ENCODE measurements at places on chromosomes 1 and 21.

DNA sequence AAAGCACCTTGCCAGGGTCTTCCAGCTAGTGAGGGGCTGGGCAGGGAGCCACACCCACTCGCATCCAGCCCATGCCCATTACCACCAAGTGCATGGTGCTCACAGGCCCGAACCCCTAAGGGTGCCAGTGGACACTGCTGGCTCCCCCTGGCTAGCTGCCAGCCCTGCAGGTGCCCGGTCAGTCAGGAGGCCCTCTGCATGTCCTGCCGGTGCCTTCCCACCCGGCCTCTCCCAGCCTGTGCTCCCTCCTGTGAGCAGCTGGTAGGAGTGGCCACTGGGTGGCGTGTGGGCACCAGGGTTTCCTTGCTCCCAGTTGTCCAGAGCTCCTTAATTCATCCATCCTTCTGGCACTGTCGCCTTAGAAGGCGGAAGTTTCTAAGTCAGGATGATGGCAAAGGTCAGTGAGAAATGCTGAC lies 33.4 kb downstream of the QSOX1 start:
- DNase-seq = peak; percentile 43

DNA sequence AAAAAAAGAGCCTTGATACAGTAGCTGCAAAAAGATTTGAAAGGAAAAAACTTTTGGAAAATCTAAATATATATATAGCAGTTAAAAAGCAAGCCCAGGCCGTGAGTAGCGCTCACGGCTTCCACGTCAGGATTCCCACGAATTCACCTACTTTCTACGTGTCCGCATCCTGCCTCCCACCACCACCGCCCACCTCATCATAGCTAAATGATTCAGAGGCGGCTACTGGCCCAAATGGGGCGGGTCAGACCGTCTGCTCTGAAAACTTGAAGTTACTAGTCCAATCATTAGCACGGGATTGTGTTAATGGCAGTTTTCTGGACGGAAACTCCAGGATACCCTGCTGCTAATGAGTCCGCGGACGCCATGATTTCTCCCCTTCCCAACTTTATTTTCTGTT lies 1.3 kb upstream of the CCSAP start:
- no peak for DNase-seq

DNA sequence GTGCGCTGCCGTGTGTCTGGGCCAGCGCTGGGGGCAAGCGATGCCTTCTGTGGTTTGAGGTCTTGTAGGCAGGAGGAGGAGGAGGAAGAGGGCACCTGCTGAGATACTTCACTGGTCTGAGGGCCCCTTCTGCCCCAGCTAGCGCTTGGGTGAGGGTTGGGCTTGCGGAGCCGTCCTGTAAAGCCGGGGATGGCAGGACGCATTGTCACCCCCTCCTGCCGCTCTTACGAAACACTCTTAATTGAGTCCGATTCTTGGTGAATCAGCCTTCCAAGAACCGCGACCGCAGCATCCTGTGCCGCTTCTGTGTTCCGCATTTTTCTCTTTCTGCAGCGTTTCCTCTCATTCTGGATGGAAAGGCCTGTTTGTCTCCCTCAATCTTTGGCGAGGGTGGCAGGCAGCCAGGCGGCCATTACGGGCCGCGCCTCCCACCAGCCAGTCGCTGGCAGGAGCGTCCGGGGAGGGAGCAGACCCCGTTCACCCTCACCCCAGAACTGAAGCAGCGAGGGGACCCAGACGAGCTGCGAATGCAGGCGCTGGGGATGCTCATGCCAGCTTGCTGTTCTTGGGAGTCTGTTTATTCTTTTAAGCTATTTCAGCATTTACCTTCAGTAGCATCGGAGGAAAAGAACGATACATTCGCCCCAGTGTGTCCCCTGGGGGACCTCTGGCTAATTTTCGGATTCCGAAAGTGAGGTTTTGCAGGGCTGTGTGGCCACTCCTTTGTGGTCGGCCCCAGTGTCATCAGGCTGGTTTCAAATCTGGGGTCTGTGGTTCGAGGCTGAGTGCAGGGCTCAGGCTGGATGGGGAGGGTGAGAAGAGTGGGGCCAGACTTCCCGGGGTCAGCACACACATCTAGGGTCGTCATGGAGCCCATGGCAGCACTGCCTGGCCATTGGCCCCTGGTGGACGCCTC lies 62.7 kb downstream of the SKI start:
- DNase-seq = peak; percentile 14

- DNase-seq = no peak
These were observed 11.2 kb downstream of the EXTL1 start for GRCh38 chr1:26032656-26033357.

DNA sequence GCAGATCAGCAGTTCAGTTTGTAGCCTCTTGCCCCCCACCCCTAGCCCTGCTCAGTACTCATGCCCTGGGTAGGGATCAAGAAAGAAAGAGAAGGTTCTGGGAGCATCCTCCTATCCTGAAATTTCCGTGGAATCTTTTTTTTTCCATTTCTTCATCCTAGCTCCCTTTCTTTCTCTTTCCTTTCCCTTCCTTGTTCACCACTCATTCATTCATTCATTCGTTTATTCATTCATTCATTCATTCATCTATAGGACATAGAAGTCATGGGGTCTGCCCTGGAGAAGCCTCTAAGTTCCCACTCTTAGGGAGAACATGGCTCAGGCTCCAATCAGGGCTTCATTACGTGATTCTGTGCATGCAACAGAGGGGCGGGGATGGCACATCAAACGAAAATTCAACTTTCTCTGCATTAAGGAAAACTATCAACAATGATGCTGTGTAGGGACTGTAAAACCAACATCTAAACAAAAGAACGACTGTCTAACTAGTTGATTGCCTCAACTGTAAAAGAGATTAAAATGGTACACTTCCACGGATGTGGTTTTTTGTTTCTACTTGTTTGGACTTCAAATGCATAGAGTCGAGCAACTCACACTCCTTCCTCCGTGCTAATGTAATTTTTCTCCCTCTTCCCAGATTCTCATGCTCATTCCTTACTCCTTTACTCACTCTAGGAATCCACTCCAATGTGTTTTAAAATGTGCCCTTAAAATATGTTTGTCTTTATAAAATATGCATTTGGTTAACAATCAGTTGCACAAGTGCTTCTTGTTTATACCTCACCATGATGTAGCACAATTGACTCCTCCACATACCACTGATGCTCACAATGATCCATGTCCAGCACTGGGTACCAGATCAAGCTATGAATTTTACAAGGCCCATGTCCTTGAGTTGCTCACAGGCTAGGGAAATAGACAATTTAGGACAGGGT lies 101.2 kb upstream of the SLC2A1 start:
- DNase-seq = no peak

DNA sequence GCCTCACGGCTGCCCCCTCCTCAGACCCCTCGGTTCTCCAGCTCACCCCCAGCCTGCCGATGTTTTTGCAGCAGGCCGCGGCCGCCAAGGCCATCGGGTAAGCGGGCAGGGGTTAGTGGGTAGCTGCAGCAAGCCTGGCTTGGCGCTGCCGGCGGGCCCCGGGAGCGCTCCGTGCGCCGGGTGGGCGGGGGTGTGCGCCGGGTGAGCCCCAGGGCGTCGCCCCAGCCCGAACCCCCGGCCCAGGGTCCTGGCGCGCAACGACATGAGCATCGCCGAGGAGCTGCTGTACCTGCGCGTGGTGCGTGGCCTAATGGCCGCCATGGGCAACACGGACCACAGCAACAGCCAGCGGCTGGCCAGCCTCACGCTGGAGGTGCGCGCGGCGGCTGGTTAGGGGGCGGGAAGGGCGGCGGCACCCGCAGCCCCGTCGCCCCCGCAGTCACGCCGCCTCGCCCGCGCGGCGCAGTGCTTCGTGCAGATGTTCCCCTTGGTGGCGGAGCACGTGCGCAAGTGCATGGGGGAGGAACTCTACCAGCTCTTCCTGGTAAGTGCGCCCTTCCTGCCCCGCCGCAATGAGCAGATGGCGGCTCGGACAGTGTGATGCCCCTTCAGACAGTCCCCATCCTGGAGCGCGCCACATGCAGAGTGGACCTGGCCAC lies 6.5 kb downstream of the RNU5D-1 start:
- DNase-seq = no peak

- DNase-seq = no peak
These were observed 18.8 kb downstream of the ADGRB2 start for GRCh38 chr1:31745096-31745945.

- DNase-seq = no peak
These were observed 154.2 kb downstream of the DYRK1A start for GRCh38 chr21:37520801-37521200.

DNA sequence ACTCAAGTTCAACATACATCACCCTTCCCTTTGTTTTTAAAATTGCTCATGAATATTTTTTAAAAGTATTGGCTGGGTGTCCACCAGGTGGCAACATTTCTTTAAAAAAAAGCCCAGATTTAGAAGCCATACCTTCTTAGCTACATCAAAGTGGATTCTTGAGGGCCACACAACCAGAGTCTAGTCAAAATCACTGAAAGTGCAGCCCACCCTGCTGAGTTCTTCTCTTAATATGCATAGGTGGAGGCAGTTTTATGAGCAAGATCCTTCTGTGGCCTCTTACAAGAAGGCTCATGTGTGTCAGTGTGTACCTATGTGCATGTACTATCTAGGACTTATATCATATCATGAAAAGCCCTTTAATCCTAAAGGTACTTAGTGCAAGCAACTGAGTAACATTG lies 16.9 kb upstream of the GNG12 start:
- DNase-seq = peak; percentile 52
